ENCODE measurements at places on chromosomes 12 and 14.

GRCh38 chr12:116202940-116203339 is 74.6 kb downstream of the MED13L start:
- DNase-seq = no peak

- DNase-seq = peak; percentile 31
Observed at GRCh38 chr12:94149119-94149780, 873 bp downstream of the PLXNC1 start.

DNA sequence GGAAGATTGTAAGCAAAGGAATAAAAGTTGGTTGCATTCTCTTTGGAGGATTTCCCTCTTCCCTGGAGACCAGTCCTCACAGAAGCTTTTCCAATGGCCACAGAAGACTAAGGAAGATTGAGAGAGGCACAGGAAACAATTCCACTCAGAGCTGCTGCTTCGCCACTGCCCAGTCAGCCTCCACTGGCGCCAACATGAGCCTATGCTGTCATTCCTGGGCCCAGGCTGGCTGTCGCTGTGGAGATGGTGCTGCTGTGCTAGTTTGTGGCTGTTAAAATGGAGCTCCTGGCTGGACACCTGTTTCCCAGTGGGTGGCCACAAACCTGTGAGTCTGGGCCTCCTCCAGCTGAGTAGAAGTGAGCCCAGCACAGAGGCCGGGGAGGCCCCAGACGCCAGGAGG is 6.6 kb downstream of the P2RX7 start:
- no peak for DNase-seq

- DNase-seq = no peak
Observed at GRCh38 chr14:24116128-24116814, 1.5 kb upstream of the NRL start.

GRCh38 chr12:122366685-122367475 is 55.6 kb downstream of the CLIP1 start:
- peak; percentile 17 for DNase-seq

DNA sequence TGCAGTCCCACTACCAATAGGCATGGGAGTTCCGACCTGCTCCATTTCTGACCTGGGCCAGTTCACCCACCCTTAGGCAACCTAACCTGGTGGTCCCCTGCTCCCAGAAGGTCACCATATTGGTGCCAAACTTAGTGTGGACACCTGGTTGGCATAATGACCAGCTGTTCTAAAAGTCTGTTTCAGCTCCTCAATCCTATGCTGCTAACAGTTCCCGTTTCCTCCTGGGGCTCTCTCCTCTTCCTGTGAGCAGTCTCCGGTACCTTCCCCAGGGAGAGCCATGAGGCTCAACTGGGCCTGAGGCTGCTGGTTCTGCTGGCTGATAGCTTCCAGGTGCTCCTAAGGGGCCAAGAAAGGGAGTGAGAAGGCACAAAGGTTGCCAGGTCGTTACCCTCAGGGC is 15.9 kb upstream of the BLTP3B start:
- DNase-seq = no peak
